Left ventricle myocardium inferior (tissue), 1 donor: ENCODE measurements at places on chromosomes 1 and 21.

GRCh38 chr1:920521-920920 is 3.2 kb upstream of the SAMD11 start:
- DNase-seq, result no peak

- DNase-seq, result no peak
These were observed 14.5 kb downstream of the GNG12 start for GRCh38 chr1:67818725-67819301.

GRCh38 chr21:37724201-37724600 is 192.1 kb downstream of the KCNJ6 start:
- DNase-seq, result no peak

- no peak for DNase-seq
These were observed 26.6 kb upstream of the RD3 start for GRCh38 chr1:211518330-211519289.

DNA sequence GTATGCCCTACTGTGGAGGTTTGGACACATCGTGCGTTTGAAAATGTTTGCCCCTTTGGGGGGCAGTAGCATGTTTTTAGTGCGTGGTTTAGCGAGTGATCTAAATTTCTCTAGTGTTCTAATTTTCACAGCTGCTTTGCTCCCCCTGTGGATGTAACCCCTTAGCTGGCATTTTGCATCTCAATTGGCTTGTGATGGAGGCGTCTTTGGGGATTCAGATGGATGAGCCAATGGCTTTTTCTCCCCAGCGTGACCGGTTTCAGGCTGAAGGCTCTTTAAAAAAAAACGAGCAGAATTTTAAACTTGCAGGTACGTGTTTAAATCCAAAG is 836 bp downstream of the CDC7 start:
- DNase-seq, result no peak

GRCh38 chr1:203858055-203858454 is 3.3 kb upstream of the SNRPE start:
- DNase-seq, result no peak

- DNase-seq, result no peak
These were observed 1.3 kb downstream of the INAVA start for GRCh38 chr1:200895801-200896530.
